ENCODE measurements at places on chromosomes 6 and 20.

- no peak for DNase-seq
Observed at GRCh38 chr6:151659212-151659611, 148.3 kb upstream of the ESR1 start.

DNA sequence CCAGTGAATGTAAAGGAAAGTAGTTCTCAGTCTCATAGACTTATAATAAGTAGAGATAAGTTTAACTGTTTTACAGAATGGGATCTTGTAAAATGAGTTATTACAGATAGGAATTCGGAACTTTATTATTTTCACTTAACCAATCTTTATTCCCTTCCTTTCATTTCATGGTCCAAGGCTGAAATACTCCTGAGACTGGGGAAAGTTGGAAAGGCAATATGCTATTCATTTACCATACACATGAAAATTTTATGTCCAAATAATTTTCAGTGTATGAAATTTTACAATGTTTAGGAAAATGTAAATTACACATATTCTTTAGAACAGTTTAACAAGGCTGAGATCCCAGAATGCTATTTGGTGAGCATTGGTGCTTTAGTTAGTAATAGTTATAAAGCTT is 62.3 kb downstream of the HMGCLL1 start:
- DNase-seq = no peak

DNA sequence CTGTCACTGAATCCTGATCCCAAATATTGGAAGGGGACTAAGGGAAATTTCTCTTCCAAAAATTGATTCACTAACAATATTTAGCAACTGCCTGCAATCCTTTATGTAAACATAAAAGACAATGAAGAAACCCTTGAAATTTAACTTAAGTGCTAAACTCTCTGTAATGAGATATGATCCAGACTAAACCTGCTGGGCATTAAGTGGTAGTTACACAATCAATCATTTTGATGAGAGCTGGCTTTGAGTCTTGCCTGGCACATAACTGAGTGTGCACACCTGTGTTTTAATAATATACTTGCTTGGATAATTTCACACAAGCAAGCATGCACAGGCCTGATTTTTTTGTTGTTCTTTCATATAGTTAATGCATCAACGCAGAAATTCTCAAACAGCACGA is 9.8 kb upstream of the ZFP64 start:
- no peak for DNase-seq

DNA sequence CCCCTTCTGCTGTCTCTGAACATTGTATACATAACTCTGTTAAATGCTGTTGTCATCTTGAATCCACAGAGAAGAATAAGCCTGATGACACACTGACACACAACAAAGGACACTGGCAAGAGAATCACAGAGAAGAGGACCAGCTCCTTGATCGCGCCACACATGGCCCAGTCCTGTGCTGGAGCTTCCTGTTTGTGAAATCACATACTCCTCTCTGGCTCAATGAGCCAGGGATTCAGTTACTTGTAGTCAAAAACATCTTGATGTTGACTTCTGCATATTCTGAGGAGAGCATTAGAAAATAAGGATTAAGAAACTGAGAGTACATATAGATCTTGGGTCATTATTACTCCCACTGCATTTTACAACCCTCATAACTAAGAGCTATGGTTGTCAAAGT is 100.1 kb downstream of the EPB41L2 start:
- no peak for DNase-seq

DNA sequence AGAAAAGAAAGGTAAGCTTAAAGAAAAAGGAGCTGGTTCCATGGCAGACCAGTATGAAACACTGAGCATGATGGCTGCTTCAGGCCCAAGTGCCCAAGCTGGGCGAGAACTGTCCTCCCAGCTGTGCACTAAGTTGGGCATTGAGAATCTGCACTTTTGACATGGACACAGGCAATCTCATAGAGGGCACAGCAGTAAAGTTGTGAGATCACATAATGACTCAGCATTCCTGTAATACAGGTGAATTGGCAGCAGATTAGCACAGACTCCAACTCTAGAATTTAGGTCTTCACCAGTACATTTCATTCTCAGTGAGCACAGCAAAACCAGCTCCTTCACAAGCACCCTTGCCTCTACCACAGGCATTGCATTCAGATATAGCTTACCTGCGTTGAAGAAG is 343.4 kb downstream of the PKHD1 start:
- DNase-seq = no peak

DNA sequence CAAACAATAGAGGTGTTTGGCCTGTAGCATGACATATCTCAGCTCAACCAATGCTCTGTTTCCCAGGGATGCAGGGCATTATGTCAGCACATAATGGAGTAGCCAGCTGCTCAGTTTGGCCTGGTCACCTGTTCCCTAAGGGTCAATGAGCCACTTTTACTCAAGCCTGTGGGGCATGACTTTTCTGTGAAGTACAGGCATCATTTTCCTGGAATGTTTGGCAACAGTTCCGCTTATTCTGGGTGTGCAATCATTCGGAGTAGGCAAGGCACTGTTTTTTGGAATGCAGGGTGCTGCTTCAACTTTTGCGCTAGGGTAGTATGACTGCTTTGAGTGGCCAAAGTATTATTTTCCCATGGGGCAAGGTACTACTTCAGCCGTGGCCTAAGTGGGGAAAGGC is 665.4 kb downstream of the EPHA7 start:
- DNase-seq = no peak

GRCh38 chr20:49568278-49569151 is 578 bp upstream of the PTGIS start:
- DNase-seq = peak; percentile 45

GRCh38 chr6:138403324-138403800 is 661 bp upstream of the HEBP2 start:
- DNase-seq = peak; percentile 76

GRCh38 chr20:41034239-41034638 is 5.6 kb downstream of the TOP1 start:
- DNase-seq = no peak

DNA sequence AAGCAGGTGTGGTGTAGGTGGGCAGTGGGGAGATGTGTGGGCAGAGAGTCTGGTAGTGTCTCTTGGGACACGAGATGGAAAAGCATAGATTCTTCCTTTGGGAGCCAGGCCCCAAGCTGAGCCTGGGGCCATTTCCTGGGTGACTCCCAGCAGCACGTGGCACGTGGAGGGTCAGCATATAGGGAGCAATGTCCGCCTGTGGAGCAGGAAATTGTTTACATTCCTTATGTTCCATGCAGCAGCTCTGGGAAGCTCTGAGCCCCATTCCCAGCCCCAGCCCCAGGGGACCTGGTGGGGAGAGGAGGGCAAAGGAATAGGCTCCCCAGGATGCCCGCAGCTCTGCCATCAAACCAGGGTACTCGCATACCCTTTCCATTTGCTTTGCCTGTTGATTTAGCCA is 57.6 kb downstream of the DAAM2 start:
- no peak for DNase-seq

- DNase-seq = no peak
Observed at GRCh38 chr20:1998715-1999114, 4.9 kb upstream of the PDYN start.

- no peak for DNase-seq
Observed at GRCh38 chr20:32522526-32522775, 62.7 kb downstream of the NOL4L start.

- peak; percentile 28 for DNase-seq
Observed at GRCh38 chr20:56447227-56447626, 21.2 kb upstream of the RTF2 start.

GRCh38 chr20:8447262-8448120 is 315.4 kb downstream of the PLCB1 start:
- DNase-seq = no peak

- DNase-seq = no peak
Observed at GRCh38 chr6:168909288-168909687, 344.4 kb downstream of the THBS2 start.

DNA sequence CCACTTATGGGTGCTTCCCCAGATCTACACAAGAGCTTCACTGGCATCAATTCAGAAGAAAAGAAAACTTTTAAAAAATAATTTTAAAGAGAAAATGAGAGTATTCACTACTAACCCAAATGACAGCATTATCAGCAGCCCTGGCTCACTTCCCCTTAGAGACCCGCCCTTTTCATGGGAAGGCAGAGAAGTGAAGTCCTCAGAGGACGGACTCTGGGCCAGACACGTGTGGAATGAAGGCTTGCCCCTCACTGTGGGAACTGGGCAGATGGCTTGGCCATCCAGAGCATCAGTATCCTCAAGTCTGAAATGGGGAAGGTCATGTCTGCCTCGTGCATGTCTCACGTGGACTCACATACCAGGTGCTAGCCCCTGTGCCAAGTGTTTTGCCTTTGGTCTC is 63.5 kb downstream of the JAG1 start:
- DNase-seq = no peak

DNA sequence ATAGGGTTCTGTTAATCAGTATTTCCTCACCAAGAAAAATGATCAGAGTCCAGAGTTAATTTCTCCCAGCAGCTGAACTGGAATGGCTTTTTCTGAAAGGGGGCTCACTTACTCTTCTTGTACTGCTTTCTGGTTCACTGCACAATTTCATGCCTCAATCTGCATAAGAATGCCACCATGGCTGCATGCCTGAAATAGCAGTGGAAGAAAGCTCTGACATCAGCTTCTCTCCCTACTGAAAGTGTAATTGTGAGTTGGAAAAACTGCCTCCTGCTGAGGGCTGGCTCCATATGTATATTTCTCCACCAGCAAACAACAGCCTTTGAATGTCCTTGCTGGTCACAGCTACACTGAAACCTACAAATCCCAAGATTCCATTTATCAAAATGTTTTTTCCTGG is 1027.2 kb upstream of the GJE1 start:
- DNase-seq = no peak

GRCh38 chr6:114651611-114652010 is 308.8 kb upstream of the HS3ST5 start:
- no peak for DNase-seq

DNA sequence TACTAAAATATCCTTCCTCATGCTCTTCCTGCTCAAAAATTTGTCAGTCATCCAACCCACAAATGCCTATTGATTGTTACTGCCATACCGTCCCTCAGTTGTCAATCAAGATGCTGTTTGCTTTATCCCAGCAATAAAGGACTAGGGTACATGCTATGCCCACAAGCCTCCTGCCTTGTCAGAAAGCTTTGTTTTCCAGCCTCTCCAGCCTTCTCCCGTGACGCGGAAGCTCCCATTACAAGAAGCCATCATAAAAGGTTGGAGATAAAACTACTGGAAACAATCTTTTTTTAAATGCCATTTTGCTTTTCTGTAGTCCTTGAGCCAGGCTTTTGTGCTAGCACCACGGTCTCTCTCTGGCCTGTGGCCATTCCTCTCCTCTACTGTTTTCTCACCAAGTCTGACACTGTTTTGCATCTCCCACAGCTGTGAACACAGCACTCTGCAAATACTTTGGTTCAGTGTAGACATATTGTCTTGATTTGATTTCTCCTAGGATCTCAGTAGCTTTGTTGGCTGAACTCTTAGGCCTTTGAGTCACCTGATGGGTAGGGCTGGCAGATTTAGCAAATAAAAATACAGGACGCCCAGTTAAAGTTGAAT is 495.7 kb upstream of the JARID2 start:
- DNase-seq = no peak

DNA sequence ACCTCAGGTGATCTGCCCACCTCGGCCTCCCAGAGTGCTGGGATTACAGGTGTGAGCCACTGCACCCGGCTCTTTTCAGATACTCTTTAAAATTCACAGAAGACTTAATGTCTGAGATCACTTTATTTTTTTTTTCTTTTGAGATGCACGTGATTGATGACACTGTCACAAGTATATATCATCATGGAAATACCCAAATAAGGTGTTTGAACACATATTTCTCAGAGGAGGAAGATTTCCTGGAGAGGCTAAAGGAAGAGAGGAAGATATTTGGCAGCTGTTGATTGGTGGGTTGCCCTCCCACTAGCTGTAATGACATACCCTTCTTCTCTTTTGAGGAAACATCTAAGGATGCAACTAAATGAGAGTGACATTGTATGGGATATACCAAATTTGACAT is 225.9 kb upstream of the CITED2 start:
- no peak for DNase-seq

- DNase-seq = no peak
Observed at GRCh38 chr20:59461526-59461925, 142.8 kb upstream of the PHACTR3 start.

DNA sequence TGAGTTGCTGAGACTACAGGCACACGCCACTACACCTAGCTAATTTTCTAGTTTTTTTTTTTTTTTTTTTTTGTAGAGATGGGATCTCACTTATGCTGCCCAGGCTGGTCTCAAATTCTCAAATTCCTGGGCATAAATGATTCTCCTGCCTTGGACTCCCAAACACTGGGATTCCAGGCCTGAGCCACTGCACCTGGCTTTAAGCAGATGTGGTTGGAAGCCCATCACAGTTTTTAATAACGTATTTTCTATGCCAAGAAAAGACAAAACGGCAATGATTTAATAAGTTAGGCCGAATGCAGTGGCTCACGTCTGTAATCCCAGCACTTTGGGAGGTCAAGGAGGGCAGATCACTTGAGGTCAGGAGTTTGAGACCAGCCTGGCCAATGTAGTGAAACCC is 456.6 kb downstream of the PRKN start:
- no peak for DNase-seq

- DNase-seq = no peak
Observed at GRCh38 chr6:161436106-161436876, 162.4 kb upstream of the AGPAT4 start.

DNA sequence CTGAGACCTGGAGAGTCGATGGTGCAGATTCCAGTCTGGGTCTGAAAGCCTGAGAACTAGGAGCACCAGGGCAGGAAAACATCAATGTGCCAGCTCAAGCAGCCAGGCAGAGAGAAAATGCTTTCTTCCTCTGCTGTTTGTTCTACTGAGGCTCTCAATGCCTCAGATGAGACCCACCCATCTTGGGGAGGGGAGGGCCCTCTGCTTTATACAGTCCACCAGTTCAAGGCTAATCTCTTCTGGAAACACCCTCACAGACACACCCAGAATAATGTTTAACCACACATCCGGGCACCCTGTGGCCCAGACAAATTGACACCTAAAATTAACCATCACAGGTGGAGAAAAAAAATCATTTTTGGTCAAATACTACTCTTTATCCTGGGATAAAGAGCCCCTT is 89.3 kb upstream of the SLC22A23 start:
- no peak for DNase-seq

GRCh38 chr6:108142240-108142639 is 23.6 kb upstream of the NR2E1 start:
- DNase-seq = no peak

- DNase-seq = peak; percentile 72
Observed at GRCh38 chr6:13375360-13375878, 47.1 kb upstream of the TBC1D7 start.

- no peak for DNase-seq
Observed at GRCh38 chr6:133594652-133595110, 294.2 kb upstream of the TCF21 start.

DNA sequence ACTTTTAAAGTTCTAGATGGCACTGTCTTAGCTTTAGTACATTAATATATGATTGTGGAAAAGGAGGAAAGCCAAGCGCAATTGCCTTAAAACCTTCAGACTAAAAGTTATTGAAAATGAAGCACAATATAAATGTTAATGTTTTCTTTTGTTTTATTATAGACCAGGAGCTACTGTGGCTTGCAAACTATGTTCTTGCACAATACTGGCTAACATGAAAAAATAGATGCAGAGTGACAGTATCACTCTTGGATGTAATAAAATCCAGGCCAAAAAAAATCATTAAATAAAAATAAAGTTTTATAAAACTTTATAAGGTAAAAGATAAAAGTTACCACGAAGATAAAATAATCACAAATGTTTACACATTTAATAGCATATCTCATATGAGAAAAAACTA is 18.3 kb upstream of the PLN start:
- no peak for DNase-seq

GRCh38 chr6:63868351-63868750 is 232.7 kb downstream of the PHF3 start:
- DNase-seq = no peak

- DNase-seq = no peak
Observed at GRCh38 chr6:14107711-14108494, 9.7 kb upstream of the CD83 start.

GRCh38 chr20:6940876-6941275 is 173.4 kb downstream of the BMP2 start:
- no peak for DNase-seq

All from activated effector memory CD4-positive, alpha-beta T cell treated with anti-CD3 and anti-CD28 coated beads, Interleukin-2, amount 50 U/mL, for 16 hours (primary cell).